ENCODE measurements at places on chromosomes 1 and 21.

DNA sequence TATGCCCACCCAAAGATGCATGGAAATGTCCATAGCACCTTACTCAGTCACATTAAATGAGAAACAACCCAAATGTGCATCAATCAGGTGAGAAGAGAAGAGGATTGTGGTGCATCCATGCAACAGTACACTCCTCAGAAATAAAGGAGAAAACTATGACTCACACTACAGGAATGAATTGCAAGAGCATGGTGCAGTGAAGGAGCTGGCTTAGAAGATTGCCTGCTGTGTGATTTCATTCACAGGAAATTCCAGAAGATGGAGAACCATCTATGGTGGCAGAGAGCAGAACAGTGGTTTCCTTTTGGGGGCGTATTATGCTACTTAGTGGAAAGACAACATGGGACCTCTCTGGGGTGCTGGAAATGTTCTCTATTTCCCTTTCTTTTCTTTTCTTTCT is 278.6 kb upstream of the AJAP1 start:
- DNase-seq = no peak

- no peak for DNase-seq
Measured at GRCh38 chr1:222974496-222974895, 159.7 kb downstream of the DISP1 start.

GRCh38 chr21:36719614-36720013 is 20.7 kb downstream of the SIM2 start:
- DNase-seq = no peak

DNA sequence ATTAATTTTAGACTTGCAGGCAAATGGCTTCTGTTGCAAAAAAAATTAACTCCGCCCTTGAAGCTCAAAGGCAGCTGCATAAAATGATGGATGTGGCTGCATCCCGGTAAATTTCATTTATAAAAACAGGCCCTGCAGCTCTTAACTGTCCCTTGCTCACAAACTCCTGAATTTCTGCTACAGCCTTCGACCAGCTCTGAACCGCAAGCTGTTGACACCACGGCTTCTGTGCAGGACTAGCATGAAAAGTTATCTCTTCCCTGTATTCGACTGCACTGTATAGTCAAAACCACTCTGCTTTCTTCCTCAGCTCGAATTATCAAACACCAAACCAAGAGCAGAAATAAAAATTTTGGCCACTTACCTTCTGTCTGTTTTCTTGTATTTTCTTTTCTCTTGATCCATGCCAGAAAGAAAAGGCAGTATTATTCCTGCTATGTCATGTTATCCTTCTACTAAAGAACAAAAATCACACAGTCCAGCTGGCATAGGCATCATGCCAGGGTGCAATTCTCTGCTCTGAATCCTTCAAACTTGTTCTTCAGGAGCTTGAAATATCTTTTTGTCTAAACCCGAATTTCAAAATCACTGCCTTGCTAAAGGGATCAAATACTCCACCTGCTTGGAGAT is 195.5 kb upstream of the NCAM2 start:
- no peak for DNase-seq

DNA sequence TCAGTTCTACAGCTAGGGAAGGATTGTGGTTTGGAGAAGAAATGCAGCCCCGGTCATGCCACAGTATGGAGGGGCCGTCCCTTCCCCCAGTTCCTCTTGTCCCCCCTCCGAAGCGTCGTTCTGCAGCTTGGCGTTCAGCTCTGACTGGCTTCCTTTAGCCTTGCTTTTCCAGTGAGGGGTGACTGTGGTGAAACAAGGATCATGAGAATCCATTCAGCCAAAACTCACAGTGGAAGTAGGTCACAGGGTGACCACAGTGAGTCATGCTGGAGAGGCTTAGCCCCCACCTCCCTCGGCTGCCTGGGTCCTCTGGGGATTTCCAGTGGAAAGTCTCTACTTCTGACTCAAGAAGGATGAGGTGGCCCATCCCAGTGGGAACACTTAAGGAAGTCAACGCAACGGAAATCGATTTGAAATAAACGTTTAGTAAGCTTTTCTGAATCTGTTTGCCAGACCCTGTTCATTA is 37.3 kb upstream of the COL6A2 start:
- DNase-seq = no peak
